Activated CD4-positive, alpha-beta T cell treated with anti-CD3 and anti-CD28 coated beads, Interleukin-2, amount 10 ng/mL, durations not matched to agents 7 days and 5 days (primary cell): ENCODE measurements at places on chromosomes 1 and 21.

GRCh38 chr1:228420968-228421826, 4.5 kb upstream of the TRIM17 start:
- H3K27ac ChIP-seq, result no peak overlapping the region
- H3K4me3 ChIP-seq, result no peak overlapping the region
- H3K4me1 ChIP-seq, result peaks cover 20% of the 10 kb centered on the region
- DNase-seq, result no peak
- peaks cover 2% of the 10 kb centered on the region for H3K36me3 ChIP-seq

GRCh38 chr1:245946905-245947304, 560.2 kb downstream of the SMYD3 start:
- peaks cover 5% of the 10 kb centered on the region for H3K36me3 ChIP-seq
- H3K27me3 ChIP-seq, result no peaks in the 10 kb centered on the region
- DNase-seq, result no peak

GRCh38 chr1:31300193-31300592, 3.4 kb downstream of the ZCCHC17 start:
- no peak overlapping the region for H3K27ac ChIP-seq
- peaks cover 24% of the 10 kb centered on the region for H3K4me1 ChIP-seq
- no peaks in the 10 kb centered on the region for H3K27me3 ChIP-seq

- H3K27ac ChIP-seq, result no peak overlapping the region
- DNase-seq, result no peak
- peaks cover 4% of the 10 kb centered on the region for H3K27me3 ChIP-seq
- H3K4me3 ChIP-seq, result no peak overlapping the region
- no peaks in the 10 kb centered on the region for H3K36me3 ChIP-seq
Measured at GRCh38 chr1:13664451-13664850, 35.5 kb upstream of the PRDM2 start.

DNA sequence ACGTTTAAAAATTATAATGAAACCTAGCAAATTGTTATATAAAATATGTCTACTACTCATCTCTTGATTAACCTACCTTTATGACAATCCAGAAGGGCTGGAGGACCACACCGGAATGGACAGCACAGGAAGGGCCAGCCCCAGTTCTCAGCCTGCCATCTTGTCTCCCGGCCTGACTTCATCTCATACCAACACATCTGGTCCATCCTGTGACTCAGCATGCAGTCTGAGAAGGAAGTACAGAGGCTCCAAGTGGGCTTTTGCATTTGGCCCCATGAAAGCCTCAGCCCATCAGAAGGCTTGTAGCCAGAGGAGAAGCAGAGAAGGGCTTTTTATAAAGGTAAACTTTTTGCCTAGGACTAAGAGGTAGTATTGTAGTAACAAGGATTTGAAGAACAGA, 436.6 kb downstream of the MRPL39 start:
- H3K27me3 ChIP-seq, result no peaks in the 10 kb centered on the region
- H3K27ac ChIP-seq, result no peak overlapping the region
- no peaks in the 10 kb centered on the region for H3K36me3 ChIP-seq
- no peaks in the 10 kb centered on the region for H3K4me1 ChIP-seq
- no peak for DNase-seq
- no peak overlapping the region for H3K4me3 ChIP-seq

- no peak overlapping the region for H3K4me3 ChIP-seq
- no peaks in the 10 kb centered on the region for H3K4me1 ChIP-seq
- no peak for DNase-seq
- H3K27me3 ChIP-seq, result no peaks in the 10 kb centered on the region
Measured at GRCh38 chr1:77484926-77485325, 197.5 kb downstream of the ZZZ3 start.

DNA sequence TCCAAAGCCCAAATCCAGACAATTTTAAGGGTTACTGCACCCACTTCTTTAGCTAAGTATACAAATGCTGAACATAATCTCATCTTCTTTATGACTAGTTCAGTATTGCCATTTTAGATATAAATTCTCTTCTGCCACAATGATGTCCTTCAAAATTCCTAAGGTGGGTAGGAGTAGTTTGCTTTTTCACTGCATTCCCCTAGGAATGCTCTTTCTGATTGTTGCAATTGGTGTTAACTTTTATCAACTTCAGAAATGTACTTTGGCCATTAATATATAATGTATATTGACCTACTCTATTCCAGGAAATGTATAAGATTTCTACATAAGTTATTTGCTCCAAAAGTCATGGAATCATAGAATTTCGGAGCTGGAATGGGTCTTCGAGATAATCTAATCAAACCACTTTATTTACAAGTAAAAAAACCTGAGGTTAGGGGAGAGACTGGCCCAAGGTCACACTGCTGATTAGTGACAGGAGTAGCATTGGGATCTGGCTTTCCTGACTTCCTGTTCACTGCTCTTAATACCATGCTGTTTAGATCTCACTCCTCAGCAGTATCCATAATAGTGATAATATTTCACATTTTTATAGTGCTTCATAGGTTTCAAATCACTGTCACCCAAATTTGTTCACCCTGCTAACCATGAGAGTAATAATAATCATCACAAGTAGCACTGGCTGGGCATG, 46.4 kb upstream of the RASAL2 start:
- H3K4me3 ChIP-seq, result no peak overlapping the region
- H3K27me3 ChIP-seq, result no peaks in the 10 kb centered on the region
- no peak for DNase-seq
- H3K4me1 ChIP-seq, result no peaks in the 10 kb centered on the region

GRCh38 chr1:115879977-115880376, 39.1 kb upstream of the NHLH2 start:
- DNase-seq, result no peak
- no peak overlapping the region for H3K4me3 ChIP-seq
- no peak overlapping the region for H3K27ac ChIP-seq
- peaks cover 10% of the 10 kb centered on the region for H3K27me3 ChIP-seq
- peaks cover 4% of the 10 kb centered on the region for H3K4me1 ChIP-seq
- H3K36me3 ChIP-seq, result no peaks in the 10 kb centered on the region

- peaks cover 28% of the 10 kb centered on the region for H3K27me3 ChIP-seq
- H3K36me3 ChIP-seq, result peaks cover 3% of the 10 kb centered on the region
- H3K4me1 ChIP-seq, result peaks cover 41% of the 10 kb centered on the region
Measured at GRCh38 chr1:59568158-59568935, 246.4 kb upstream of the HOOK1 start.

DNA sequence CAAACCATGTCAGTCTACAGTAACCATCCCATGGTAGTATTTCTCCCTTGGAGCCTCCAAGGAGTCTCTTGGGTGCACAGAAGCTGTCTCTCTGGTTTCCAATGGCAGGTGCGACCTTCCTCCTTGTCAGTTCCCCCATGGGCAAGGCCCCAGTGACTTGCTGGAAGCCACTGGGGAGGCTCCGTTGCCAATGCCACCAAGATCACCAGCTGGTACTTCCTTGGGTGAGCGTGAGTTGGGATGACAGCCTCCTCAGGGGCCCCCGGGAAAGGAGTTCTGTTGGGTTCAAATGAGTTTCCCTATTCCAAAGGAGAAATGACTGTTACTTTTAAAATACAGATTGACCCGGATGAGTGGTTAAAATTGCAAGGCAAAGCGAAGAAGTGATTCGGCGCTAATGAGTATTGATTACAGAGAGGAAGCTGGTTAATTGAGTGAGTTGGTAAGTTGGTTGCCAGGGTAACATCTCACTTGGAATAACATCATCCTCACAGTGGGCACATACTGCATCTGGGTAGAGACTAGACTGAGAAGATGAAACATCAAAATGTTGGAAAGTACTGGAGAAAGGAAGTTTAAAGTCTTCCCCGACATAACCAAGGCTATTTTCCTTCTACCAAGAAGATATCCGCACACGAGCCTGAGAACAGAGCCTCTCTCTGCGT, 53.0 kb upstream of the LAPTM5 start:
- DNase-seq, result no peak
- no peak overlapping the region for H3K4me3 ChIP-seq
- H3K4me1 ChIP-seq, result no peaks in the 10 kb centered on the region
- H3K36me3 ChIP-seq, result no peaks in the 10 kb centered on the region
- H3K27me3 ChIP-seq, result peaks cover 37% of the 10 kb centered on the region

DNA sequence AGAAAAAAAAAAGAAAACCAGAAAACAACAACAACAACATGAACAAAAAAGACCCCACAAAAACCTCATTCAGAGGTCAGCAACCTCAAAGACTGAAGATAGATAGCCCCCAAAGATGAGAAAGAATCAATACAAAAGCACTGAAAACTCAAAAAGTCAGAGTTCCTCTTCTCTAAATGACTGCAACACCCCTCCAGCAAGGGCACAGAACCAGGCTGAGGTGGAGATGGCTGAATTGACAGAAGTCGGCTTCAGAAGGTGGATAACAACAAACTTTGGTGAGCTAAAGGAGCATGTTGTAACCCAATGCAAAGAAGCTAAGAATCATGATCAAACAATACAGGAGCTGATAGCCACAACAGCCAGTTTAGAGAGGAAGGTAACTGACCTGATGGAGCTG, 17.0 kb downstream of the RAB3GAP2 start:
- H3K27ac ChIP-seq, result no peak overlapping the region
- H3K36me3 ChIP-seq, result peaks cover 79% of the 10 kb centered on the region
- DNase-seq, result no peak
- H3K4me1 ChIP-seq, result peaks cover 26% of the 10 kb centered on the region

GRCh38 chr1:33292726-33293340, 28.1 kb downstream of the A3GALT2 start:
- peaks cover 20% of the 10 kb centered on the region for H3K36me3 ChIP-seq
- peaks cover 11% of the 10 kb centered on the region for H3K4me1 ChIP-seq
- DNase-seq, result no peak
- no peaks in the 10 kb centered on the region for H3K27me3 ChIP-seq
- H3K27ac ChIP-seq, result no peak overlapping the region

GRCh38 chr1:170959385-170959784, 24.1 kb downstream of the MROH9 start:
- no peaks in the 10 kb centered on the region for H3K4me1 ChIP-seq
- DNase-seq, result no peak
- H3K27me3 ChIP-seq, result peaks cover 6% of the 10 kb centered on the region
- no peak overlapping the region for H3K4me3 ChIP-seq

- H3K27ac ChIP-seq, result no peak overlapping the region
- no peak overlapping the region for H3K4me3 ChIP-seq
- H3K4me1 ChIP-seq, result no peaks in the 10 kb centered on the region
- DNase-seq, result no peak
- H3K36me3 ChIP-seq, result no peaks in the 10 kb centered on the region
Measured at GRCh38 chr1:114610546-114611245, 29.3 kb upstream of the BCAS2 start.

GRCh38 chr21:42540396-42540795, 26.7 kb downstream of the SLC37A1 start:
- no peak for DNase-seq
- H3K4me1 ChIP-seq, result peaks cover 8% of the 10 kb centered on the region
- H3K4me3 ChIP-seq, result no peak overlapping the region
- H3K36me3 ChIP-seq, result peaks cover 7% of the 10 kb centered on the region

DNA sequence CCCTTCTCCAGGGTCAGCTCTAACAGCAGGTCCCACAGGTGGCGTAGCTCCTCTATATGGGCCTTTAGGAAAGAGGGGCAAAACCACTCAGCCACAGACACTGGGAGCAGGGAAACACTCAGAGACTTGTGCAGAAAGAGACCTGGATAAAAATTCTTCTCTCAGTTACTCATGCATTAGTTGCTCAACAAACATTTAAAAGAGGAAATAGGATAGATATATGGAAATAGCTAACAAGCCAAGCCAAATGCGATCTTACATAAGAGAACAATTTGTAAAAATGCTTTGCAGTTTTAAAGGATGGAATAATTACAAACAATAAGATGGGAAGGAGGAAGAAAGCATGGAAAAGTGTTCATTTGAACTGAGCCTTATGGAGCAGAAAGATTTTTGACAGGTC, 4.9 kb downstream of the SPTA1 start:
- no peak overlapping the region for H3K4me3 ChIP-seq
- peaks cover 2% of the 10 kb centered on the region for H3K4me1 ChIP-seq
- H3K27ac ChIP-seq, result no peak overlapping the region
- DNase-seq, result no peak
- no peaks in the 10 kb centered on the region for H3K36me3 ChIP-seq
